Renal cortex interstitium (tissue), 15 donors: ENCODE measurements at places on chromosomes 11 and 22.

DNA sequence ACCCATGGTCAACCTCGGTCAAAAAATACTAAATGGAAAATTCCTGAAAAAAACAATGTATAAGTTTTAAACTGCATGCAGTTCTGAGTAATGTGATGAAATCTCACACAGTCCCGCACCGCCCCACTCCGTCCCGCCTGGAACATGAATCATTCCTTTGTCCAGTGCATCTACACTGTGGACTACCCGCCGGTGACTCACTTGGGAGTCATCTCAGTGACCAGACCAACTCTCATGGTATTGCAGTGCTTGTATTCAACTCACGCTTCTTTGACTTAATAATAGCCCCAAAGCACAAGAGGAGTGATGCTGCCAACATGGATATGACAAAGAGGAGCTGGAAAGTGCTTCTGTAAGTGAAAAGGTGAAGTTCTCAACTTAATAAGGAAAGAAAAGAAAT lies 48.8 kb downstream of the ARHGAP32 start:
- no peak for DNase-seq

GRCh38 chr11:103798446-103798845 lies 238.0 kb upstream of the DDI1 start:
- DNase-seq, result no peak

GRCh38 chr11:21511835-21512440 lies 680.9 kb upstream of the ANO5 start:
- DNase-seq, result peak; percentile 44

- peak; percentile 59 for DNase-seq
Observed at GRCh38 chr22:44625981-44626687, 75.9 kb upstream of the PRR5 start.

GRCh38 chr22:38618682-38619081 lies 37.5 kb downstream of the FAM227A start:
- DNase-seq, result no peak

DNA sequence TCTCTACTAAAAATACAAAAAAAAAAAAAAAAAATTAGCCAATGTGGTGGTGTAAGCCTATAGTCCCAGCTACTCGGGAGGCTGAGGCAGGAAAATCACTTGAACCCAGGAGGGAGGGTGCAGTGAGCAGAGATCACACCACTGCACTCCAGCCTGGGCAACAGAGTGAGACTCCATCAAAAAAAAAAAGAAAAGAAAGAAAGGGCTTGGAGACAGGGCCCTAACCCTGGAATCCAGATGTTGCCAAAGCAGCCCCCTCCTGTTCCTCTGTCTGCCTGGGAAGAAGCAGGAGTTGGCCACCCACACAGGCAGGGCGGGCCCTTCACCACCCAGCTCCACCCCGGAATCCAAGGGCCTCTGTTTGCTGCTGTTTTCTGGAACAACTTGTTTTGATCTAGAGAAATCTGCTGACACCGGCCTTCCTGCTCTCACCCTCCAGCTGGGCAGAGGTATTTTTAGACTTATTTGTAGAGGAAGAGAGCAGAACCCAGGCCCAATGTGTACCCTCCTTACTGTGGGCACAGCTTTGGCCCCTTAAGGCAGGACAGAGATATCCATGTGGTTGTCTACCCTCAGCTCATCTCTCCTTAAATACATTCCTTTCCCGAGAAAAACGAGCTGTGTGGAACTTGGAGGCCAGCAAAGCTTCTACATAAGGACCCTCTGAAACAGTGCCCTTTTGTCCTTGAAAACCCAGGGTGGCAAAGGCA lies 2.7 kb upstream of the NEAT1 start:
- DNase-seq, result no peak

- DNase-seq, result no peak
Observed at GRCh38 chr11:13290221-13290980, 12.8 kb downstream of the BMAL1 start.

DNA sequence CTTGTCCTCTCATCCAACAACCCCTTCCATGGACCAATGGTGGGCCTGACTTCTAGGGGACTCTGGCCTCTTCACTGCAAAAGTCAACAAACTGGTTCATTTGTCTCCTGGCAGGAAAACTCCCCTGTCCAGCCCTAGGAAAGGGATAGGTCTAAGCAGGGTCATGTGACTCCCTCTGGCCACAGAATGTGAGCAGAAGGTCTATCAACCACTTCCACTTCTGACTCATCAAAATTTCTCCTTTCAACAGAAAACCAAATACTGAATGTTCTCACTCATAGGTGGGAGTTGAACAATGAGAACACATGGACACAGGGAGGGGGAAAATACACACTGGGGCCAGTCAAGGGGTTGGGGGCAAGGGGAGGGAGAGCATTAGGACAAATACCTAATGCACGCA lies 1.3 kb upstream of the ISX start:
- DNase-seq, result no peak
